CD4-positive, CD25-positive, alpha-beta regulatory T cell (primary cell): ENCODE measurements at places on chromosomes 5 and 9.

- DNase-seq, result no peak
These were observed 322.9 kb downstream of the SLIT3 start for GRCh38 chr5:168978015-168978414.

DNA sequence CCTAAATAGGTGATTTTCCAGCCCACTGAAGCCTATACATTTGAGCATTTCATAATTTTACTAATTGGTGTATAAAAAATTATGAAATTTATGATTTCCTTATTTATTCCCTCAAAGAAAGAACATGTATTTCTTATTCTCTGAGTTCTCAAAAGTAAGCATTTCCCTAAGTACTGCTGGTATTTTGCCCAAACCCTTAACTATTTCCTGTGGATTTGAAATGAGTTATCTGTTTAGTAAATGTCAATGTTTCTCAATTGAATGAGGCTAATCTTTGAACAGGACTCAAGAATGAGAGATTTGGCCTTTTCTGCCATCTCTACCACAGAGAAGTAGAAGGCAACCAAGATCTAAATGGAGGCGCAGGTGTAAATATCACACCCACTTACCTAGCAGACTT lies 751.7 kb downstream of the TLE1 start:
- DNase-seq, result no peak

- no peak for DNase-seq
These were observed 92.1 kb downstream of the DAB2IP start for GRCh38 chr9:121743441-121744001.

- no peak for DNase-seq
These were observed 83.5 kb downstream of the PIK3R1 start for GRCh38 chr5:68299105-68299504.

GRCh38 chr5:30539004-30539634 lies 654.4 kb upstream of the CDH6 start:
- no peak for DNase-seq

- DNase-seq, result no peak
These were observed 126.1 kb upstream of the PAPPA start for GRCh38 chr9:116027511-116027910.

GRCh38 chr5:59496524-59497134 lies 396.9 kb downstream of the PDE4D start:
- DNase-seq, result no peak
